ENCODE measurements at places on chromosomes 6 and 20. TPM values are rescaled to one million over a fixed set of nuclear protein-coding genes. Genes with fewer than 3 reads are reported as not detected.
A peak's percentile ranks its signal among the peaks of the same experiment; 100 is the strongest.

DNA sequence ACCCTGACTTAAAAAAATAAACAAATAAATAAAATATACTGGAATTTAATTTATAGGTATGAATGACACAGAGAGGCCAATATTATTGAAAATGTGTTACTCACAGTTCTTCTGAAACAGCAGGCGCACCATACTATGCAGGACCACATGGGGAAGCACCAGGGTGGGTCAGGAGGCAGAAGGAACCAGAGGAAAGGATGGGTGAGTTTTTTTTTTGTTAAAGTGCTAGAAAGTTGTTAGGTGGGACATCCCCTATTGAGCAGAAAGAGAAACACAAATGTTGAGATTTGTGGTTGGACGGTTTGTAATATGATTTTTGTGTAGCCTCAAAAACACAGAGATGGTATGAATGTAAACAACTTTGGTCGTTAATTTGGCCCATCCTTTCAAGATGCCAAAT is 26.0 kb downstream of the PTPRA start:
- DNase-seq = no peak

DNA sequence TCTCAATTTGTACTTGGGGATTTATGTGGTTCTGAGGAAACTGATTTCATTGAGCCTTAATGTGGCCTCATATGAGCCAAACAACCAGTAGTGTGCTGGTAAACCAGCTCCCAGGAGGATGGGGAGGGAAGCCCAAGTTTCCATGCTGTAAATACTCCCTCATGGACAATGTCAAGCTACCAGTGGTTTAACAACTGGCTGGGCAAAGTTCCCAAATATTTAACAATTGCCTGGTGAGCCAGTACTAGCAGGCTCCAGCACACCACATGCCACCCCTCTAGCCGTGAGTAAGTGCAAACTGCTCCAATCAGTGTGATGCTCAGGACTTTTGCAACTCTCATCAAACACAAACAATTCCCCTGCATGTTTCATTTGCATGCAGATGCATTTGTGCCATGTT is 19.2 kb upstream of the CDKN1A start:
- no peak for DNase-seq

Gene NMBR
- polyA plus RNA-seq = not detected

Gene SYCP2L
- 0.82 TPM for polyA plus RNA-seq

DNA sequence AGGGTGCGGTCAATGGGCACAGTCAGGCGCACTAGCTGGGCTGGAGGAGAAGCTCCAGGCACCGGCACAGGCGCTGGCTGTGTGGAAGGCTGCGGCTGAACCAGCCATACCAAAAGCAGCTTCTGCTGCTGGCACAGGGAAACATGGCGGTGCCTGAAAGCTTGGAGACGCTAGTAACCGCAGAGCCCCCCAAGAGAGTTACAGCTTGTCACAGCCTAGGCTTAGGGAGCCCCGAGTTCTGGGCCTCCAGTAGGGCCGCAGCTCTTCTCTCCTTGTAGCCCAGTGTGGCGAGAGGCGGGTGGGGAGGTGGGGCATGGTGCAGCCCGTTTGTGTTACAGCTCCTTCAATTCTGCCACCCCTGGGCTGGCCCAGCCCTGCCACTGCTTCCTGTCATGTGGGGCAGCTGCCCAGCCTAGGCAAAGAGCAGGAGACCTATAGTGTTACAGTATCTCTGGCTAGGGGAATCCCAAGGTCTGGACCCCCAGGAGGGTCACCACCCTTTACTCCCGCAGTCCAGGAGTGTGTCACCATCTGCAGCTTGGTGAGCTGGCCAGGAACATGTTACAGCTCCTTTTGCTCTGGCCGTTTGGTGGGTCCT is 58.6 kb upstream of the MANEA start:
- DNase-seq = no peak

Gene VSX1
- polyA plus RNA-seq = not detected

Gene MCHR2
- not detected for polyA plus RNA-seq

DNA sequence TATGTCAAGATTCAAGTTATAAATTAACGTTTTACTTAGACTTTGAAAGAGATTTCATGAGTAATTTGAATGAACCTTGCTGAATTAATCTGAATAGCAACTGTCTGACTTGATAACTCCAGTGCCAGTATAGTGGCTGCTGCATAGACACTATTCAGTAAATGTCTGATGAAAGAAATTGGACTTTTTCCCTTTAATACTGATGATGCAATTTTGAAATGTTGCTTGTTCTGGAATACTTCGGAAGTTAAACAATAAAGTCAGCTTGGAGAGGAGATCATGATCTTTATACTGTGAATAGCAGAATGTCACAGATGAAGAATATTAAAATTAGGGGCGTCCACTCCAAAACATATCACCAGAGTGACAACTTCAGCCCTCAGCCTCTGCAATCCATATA is 3.6 kb upstream of the PGBD1 start:
- no peak for DNase-seq

DNA sequence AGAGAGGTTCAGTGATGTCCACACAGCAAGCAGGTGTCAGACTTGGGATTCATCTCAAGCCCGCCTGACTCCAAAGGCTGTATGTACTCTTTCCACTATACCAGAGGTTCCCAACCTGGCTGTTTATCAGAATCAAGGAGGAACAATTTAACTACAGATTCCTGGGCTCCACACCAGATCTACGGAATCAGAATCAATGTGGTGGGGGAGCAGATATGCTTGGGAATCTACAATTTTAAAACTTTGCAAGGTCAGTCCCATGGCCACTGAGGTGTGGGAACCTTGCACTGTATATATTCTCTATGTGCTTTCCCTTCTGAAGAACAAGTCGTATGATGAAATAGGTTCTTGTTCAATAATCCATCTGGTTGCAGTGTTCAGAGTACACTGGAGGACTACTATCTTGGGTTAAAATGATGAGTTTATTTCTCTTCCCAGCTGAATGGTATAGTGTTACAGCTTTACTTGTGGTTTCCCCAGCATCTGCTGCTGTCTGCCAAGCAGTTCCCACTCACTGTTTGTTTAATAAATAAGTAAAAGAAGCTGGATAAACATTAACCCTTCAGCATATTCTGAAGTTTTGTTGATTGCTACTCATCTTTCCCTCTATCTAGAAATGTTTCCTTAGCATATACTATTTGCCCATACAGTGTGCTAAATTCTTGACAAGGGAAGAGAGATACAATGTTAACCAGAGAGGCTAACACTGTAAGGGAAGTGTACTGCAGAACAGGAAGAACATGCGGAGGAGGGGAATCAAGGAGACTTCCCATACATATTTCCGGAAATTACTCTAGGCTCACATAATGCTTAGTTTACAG is 9.9 kb downstream of the TTI1 start:
- DNase-seq = no peak

Gene SRMS
- polyA plus RNA-seq = not detected

GRCh38 chr6:38018755-38019165 is 199.2 kb downstream of the ZFAND3 start:
- DNase-seq = no peak

Gene TAF11
- 29.3 TPM for polyA plus RNA-seq

DNA sequence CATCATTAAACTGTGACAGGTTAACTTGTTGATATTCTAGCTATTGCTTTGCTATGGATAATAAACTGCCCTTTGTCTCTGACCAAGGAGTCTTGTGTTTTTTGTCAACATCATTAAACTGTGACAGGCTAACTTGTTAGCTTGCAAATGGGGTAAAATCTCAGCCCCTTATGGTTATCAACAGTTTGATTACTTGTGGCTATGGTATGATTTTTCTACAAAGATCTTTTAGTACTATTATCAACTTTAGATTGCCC is 35.9 kb downstream of the SLC2A12 start:
- no peak for DNase-seq

Gene SLC22A23
- not detected for polyA plus RNA-seq

GRCh38 chr6:41122373-41122772 is 31.8 kb downstream of the TREML1 start:
- DNase-seq = no peak

GRCh38 chr6:38322138-38322537 is 317.6 kb downstream of the BTBD9 start:
- DNase-seq = no peak

DNA sequence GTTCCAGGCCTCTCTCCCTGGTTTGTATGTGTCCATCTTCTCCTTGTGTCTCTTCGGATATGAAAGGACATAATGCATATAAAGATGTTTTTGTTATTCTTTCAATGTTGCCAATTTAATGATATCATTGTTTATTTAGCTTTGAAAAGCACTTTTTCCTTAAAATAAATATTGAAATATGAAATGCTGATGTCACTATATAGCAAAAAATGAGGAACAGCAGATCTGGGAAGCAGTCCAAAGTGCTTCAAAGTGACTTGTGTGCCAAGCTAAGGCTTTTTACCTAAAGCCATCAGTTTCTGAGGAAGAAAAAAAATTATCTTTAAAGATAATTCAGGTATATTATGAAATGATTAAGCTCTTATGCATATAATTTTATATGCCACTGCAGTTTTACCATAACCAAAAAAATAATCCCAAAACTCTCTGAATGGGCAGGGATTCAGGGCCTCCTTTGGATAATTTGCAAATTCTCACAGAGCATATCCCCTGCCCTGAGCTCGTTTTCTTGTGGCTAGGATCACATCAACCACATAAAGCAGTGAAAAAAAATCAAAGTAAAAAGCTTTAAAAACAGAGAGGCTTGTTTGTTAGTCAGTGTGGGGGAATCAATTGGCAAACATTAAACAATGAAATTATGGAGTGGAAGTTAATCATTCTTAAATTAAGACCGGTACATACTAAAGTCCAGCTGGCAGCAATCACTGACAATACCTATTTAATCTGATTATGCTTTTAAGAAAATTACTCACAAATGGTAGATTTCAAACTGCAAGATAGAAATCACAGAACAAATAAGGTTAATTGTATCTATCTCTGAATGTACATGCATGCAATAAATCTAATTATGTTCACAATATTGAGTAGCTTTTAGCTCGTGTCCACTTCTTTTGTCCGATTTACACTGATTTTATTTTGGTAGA is 1027.9 kb upstream of the ADGRB3 start:
- DNase-seq = peak; percentile 31

DNA sequence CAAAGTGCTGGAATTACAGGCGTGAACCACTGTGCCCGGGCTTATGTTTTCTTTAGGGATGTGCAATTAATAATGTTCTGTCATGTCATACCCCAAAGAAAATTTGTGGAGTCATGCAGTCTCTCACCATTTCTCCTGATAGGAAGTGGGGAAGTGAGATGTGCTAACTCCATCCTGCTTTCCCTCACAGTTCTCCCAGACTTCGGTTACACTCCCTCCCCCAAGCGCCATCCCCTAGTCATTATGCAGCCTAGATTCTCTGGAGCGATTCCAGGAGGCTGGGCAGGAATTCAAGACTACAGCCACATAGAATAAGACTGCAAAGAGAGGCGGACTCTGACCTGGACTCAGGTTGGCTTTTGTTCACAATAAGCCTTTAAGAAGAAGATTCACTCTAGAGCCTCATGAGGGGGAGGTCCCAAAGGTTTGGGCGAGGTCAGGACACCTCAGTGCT is 271.4 kb downstream of the ALDH8A1 start:
- DNase-seq = no peak

Gene MCM8
- 4.0 TPM for polyA plus RNA-seq

- DNase-seq = no peak
Observed at GRCh38 chr6:63634630-63635029, 972 bp upstream of the PHF3 start.

Gene TNFRSF6B
- polyA plus RNA-seq = 8.2 TPM

Gene TMEM74B
- polyA plus RNA-seq = 1.8 TPM

GRCh38 chr6:84525907-84526306 is 238.5 kb downstream of the TBX18 start:
- no peak for DNase-seq

Gene PSORS1C2
- polyA plus RNA-seq = not detected

DNA sequence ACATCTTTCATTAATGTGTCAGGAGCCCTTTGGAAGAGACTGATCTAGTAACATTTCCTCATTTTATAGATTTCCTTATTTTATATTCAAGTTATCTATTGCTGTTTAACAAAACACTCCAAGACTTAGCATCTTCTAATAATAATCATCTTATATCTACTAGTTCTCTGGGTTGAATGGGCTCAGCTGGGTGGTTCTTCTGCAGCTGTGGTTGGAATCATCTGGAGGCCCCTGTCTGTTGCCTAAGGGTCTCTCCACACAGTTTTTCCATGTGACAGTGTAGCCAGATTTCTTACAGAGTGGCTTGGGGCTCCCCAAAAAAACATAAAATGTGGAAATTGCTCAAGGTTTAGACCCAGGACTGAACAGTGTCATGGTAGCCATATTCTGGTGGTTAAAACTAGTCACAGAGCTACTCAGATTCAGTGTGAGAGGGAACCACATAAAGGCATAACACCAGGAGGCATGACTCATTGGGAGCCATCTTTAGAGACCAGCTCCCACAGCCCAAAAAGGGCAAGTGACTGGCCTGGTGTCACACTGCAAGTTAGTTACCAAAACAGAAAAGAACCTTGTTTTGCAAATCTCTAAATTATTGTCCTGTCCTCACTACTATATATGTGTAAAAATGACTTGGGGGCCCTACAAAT is 11.5 kb downstream of the SLC2A10 start:
- DNase-seq = no peak

Gene DEFB126
- not detected for polyA plus RNA-seq

DNA sequence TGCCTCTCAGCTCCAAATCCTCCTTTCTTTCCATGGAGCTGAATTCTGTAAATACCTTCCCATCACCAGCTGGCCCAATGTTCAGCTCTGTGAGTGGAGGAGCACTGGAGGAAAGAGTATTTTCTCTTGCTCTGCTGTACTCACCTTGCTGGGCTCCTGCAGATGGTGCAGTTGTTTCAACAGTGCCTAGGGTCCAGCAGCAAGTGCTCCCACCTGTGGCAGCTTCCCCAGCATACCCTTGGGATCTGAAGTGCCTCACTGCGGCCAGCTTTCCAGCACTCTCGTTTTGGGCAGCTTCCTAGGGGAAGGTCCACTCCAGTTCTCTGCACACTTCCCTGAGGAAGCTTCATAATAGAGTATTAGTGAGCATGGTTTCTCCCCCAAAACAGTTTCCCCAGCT is 170.9 kb downstream of the ARHGAP18 start:
- DNase-seq = no peak

Gene SALL4
- 1.2 TPM for polyA plus RNA-seq

GRCh38 chr6:143969077-143969476 is 39.0 kb downstream of the PLAGL1 start:
- DNase-seq = no peak

Gene BTN2A1
- polyA plus RNA-seq = 28.6 TPM

Gene LHFPL5
- not detected for polyA plus RNA-seq

- DNase-seq = no peak
Observed at GRCh38 chr20:44837946-44838345, 27.6 kb upstream of the RIMS4 start.

Gene PSORS1C1
- 3.0 TPM for polyA plus RNA-seq

Gene OPRM1
- 0.15 TPM for polyA plus RNA-seq

Gene KCNK17
- not detected for polyA plus RNA-seq

Gene SLC35F1
- polyA plus RNA-seq = not detected

GRCh38 chr20:12203981-12204380 is 286.3 kb downstream of the BTBD3 start:
- DNase-seq = no peak

- no peak for DNase-seq
Observed at GRCh38 chr6:132456700-132457143, 55.4 kb upstream of the MOXD1 start.

Gene CLVS2
- polyA plus RNA-seq = 0.05 TPM

- no peak for DNase-seq
Observed at GRCh38 chr6:8321671-8322404, 113.5 kb downstream of the SLC35B3 start.

All from SK-N-SH (cell line).